ENCODE measurements at places on chromosomes 1 and 21.

- DNase-seq, result no peak
These were observed 305.0 kb upstream of the ST6GALNAC5 start for GRCh38 chr1:76562292-76562691.

- peak; percentile 82 for DNase-seq
These were observed 328.4 kb downstream of the ZP4 start for GRCh38 chr1:237562242-237562823.

- DNase-seq, result no peak
These were observed 134.3 kb upstream of the ATP1B1 start for GRCh38 chr1:168972225-168972624.

GRCh38 chr1:58982259-58982998 lies 198.6 kb upstream of the JUN start:
- no peak for DNase-seq

DNA sequence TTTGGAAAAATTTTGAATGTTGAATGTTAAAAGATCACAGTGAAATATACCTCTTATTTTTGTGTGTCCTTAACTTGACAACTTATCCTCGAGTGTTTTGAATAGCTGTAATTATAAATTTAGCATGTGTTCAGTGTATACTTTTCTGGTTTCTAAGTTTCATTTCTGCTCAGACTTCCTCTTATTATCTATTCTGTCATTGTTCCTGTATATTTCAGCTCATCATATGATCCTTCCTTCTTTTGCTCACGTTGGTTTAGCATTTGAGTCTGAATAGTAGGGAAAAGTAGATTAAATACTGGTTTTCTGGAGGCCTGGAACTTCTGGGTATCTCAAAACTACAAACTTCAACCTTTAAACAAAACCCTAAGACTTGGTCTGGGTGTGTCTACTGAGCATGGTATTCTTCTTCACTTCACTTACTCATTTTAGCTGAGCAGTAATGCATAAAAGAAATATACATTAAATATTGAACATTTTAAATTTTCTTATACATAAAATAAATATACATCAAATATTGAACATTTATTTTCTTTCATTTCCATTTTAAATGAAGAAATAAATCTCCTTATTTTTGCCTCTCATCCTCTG lies 3.3 kb upstream of the ATP6V1G3 start:
- peak; percentile 4 for DNase-seq

- DNase-seq, result peak; percentile 2
These were observed 123.9 kb downstream of the CYYR1 start for GRCh38 chr21:26449161-26449560.

DNA sequence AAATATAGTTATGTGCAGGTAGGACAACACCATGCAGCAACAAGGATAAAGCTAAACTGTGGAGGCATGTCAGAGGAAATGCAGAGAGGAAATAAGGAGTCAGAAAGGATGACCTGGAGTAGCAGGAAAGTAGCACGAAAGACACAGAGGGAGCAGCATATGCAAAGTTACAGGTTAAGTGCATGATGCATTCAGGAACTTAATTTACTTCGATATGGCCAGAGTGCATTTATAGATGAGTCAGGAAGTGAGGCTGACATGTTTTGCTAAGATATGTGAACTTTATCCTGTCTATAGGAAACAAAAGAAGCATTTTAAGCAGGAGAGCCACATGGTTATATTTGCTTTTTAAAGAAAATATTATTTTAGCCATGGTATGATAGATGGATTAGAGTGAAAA lies 15.4 kb upstream of the MUTYH start:
- no peak for DNase-seq

GRCh38 chr1:172185211-172185610 lies 235.3 kb upstream of the C1orf105 start:
- no peak for DNase-seq

DNA sequence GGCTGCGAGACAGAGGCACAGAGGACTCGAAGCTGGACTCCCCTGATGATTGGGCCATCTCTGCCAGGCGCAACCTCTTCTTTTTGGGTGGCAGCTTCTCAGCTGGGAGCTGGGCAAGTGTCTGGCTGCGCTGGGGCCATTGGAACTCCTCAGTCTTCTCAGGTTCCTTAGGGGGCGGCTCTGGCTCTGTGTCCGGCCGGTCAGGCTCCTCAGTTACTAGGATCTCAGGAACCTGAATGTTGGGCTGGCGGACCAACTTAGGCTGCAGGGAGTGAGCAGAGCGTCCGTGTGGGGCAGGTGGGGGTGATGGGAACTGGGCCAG lies 97.5 kb upstream of the EDN2 start:
- no peak for DNase-seq

DNA sequence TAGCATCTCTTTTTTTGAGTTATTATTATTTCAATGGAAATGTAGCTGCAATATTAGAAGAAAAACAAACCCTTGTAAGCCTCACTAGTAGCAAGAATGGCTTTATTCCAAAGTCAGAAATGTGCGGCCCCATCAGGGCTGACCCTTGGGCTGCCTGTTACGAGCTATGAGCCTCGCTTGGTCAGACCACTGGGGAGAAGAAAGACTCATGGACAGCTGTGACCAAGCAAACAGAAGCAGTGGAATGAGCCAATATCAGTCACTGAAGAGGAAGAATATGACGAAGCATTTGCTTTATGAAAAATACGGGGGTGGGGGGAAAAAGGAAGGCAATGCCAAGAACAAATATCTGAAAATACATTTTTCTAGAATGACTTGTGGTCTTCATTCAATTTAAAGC lies 504.5 kb downstream of the LMO4 start:
- no peak for DNase-seq

GRCh38 chr21:34197561-34197960 lies 124.2 kb downstream of the MRPS6 start:
- no peak for DNase-seq

- no peak for DNase-seq
These were observed 330.3 kb upstream of the SNX7 start for GRCh38 chr1:98331243-98331642.

DNA sequence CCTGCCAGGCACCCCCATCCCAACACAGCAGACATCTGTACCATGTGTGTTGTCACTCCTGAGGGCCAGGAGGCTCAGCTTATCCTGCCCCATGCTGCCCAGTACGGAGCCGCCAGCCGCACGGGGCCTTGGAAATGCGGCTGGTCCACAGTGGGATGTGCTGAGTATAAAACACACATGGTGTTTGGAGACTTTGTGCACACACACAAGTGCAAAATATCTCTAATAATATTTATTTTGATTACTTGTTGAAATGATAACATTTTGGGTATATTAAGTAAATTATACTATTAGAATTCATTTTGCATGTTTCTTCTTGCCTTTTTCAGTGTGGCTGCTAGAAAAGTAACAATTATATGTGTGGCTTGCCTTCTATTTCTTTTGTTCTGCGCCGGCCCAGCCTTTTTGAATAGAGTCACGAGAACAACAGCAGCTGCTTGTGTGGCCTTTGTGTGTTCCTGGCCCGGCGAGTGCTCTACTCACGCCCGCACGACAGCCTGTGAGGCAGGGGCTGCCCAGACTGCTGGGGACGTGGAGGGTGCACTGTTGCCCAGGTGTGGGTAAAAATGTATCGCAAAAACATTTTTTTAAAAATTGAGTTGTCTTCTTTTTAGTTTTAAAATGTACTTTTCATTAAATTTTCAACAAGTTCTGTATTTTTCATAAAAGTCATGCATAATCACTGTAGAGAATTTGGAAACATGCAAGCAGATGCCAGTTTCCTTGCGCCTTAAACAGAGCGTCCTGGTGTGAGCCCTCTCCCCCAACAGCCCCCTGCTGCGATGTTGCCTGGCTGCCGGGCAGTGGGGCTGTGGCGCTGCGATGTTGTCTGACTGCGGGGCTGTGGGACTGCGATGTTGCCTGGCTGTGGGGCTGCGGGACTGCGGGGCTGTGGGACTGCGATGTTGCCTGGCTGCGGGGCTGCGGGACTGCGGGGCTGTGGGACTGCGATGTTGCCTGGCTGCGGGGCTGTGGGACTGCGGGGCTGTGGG lies 35.5 kb downstream of the COQ8A start:
- no peak for DNase-seq

GRCh38 chr1:26408604-26409003 lies 2.0 kb upstream of the LIN28A start:
- peak; percentile 64 for DNase-seq

- DNase-seq, result no peak
These were observed 21.3 kb downstream of the BACH1 start for GRCh38 chr21:29320031-29320430.

DNA sequence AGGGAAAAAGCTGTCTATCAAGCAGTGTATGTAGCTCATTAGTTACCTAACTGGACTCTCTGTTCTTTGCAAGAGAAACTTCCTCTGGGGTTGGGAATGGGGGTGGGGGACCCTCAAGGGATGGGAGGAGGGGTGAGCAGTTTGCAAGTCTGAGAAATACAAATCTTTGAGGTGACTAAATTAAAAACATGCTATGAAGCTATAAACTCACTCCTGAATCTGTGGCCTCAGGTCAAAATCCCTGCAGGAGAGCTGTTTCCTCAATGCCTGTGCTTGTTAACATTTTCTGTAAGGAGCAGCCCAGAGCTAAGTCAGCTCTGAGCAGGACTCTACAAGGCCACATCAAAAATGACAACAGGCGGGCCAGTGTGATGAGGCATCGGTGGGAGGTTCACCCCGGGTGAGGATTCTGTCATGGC lies 32.8 kb upstream of the PTPRC start:
- no peak for DNase-seq

DNA sequence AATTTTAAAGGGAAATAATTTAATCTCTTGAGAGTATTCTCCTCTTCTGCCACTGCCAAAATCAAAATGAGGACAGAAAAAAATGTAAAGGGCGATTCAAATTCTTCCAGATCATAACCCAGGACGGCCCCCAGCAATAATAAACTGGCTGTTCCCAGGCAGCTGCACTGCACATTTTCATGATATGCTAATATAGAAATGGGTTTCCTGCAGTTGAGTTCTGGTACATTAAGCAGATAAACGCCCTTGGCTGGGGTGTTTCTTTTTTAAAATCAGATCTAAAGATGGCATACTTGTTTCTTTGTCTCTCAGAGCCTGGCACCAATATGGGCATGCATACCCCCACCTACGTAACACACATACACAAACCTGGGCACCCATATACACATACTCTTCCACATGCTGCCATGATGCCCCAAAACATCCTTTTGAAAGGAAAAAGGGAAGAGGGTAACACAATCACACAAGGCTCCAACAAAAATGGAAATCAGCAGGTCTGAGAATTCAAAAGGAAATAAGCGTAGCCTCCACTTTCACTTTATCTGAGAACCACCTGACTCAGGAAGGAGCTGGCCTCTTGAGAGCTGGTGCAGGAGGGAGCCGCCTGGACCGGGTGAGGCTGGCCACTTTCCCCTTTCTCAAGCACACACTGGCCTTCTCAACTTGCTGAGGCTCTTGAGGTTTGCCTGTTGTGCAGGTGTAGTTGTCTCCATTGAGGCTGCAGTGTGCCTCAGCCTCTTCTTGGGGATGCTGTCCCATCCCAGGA lies 653.4 kb downstream of the KIF26B start:
- no peak for DNase-seq

DNA sequence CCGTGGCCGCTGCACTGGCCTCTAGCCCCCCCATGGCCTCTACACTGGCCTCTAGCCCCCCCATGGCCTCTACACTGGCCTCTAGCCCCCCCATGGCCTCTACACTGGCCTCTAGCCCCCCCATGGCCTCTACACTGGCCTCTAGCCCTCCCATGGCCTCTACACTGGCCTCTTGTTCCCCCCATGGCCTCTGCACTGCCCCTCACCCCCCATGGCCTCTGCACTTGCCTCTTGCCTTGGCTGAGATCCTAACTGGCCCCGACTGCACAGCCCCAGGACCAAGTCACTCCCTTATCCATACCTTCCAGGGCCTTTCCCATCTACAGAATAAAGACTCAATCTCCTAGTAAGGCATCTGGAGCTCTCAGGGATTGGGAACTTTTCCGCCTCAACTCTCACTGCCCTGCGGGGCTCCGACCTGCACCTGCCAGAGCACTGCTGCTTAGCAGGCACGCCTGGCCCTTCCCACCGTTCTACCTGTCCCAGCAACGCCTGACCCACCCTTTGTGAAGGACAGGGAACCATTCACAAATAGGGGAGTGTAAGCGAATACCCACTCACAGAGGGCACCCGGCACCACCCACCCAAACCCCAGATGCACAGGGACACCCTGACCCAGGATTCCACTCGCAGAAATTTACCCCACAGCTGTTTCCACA lies 38.8 kb downstream of the ACOT7 start:
- DNase-seq, result no peak

GRCh38 chr1:5164158-5164557 lies 509.7 kb downstream of the AJAP1 start:
- DNase-seq, result no peak

DNA sequence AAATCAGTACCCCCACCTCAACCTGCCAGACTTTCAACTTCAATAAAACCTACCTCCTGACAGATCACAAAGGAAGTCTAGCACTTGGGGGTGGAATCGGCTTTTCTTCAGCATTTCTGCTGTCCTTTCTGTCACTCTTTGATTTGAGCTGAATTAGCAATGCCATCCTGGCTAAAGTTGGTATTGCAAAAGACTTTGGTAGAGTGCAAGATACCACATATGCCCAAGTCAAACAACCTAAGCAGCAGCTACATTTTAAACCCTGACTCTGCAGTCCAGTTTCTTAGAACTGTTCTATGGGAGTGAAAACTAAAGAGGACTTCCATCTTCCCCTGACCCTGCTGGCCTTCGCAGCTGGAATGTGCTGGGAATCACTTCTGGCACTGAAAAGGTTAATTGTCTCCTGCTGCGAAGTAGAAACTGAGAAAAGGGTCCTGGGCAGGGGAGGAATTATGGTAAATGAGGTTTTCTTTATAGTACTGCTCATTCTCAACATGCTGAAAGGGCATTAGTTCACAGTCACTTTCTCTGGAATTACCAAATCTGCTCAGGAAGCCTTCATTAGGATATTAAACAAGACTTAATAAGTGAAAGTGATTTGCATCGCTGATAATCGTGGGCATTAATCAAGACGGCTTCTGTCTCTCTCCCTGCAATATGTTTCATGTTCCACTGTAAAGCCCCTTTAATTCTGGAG lies 126.2 kb upstream of the SMYD2 start:
- no peak for DNase-seq

GRCh38 chr1:180787628-180788307 lies 124.9 kb upstream of the KIAA1614 start:
- no peak for DNase-seq

- DNase-seq, result no peak
These were observed 4.6 kb downstream of the CTPS1 start for GRCh38 chr1:40984066-40984465.

- no peak for DNase-seq
These were observed 36.1 kb downstream of the L1TD1 start for GRCh38 chr1:62230718-62231117.

- no peak for DNase-seq
These were observed 99.5 kb downstream of the CC2D1B start for GRCh38 chr1:52266507-52266906.

- DNase-seq, result no peak
These were observed 31.1 kb upstream of the DISP3 start for GRCh38 chr1:11447903-11448302.

GRCh38 chr1:47781171-47781959 lies 215.8 kb downstream of the TRABD2B start:
- no peak for DNase-seq

GRCh38 chr21:42542196-42542595 lies 28.5 kb downstream of the SLC37A1 start:
- no peak for DNase-seq

Data from SK-MEL-5 (cell line).